ENCODE measurements at places on chromosomes 13 and 19.

GRCh38 chr13:74465271-74465670 lies 331.1 kb upstream of the KLF12 start:
- DNase-seq = no peak

- peak; percentile 30 for DNase-seq
Observed at GRCh38 chr13:79451500-79451962, 29.4 kb upstream of the NDFIP2 start.

- no peak for DNase-seq
Observed at GRCh38 chr19:58558066-58558622, at the start of gene UBE2M. TSS of gene UBE2M (minus strand) at chr19:58558611. CDS start at chr19:58558381, 230 bp downstream.

GRCh38 chr13:50732712-50733111 lies 110.8 kb downstream of the DLEU7 start:
- no peak for DNase-seq

DNA sequence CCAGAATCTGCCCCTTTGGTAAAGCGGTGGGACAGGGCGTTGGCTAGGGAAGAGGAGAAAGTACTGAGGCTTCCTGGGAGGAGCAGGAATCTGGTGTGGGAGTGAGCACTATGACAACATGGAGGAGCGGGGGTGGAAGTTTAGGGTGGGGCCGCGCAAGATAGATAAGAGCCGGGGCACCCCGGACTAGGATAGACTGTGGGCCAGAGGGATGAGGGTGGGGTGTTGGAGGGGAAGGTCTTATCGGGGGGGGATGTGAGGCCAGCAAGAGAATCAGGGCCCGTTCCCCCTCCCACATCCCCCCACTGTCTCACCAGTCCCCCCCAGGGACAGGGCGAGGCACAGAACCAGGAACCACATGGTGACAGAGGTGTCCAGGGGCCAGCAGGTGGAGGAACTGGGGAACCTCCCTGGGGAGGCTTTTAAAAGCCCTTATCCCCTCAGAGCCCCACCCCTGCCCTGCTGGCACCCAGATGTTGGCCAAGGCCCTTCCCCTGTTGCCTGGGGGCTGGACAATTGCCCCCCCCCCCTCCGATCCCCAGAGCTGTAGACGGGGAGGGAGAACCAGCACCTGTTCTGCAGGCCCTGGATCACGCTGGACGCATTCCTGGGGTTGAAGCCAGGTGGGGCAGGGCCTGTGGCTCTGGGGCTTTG lies at the start of gene KLK1:
Gene KLK1, minus strand, starts transcription at position 399 of the 654 bp plus-strand sequence. Its CDS starts 39 bp downstream, at position 360.
- no peak for DNase-seq
